Breast epithelium (tissue), 4 donors: ENCODE measurements at places on chromosomes 1 and 21.

DNA sequence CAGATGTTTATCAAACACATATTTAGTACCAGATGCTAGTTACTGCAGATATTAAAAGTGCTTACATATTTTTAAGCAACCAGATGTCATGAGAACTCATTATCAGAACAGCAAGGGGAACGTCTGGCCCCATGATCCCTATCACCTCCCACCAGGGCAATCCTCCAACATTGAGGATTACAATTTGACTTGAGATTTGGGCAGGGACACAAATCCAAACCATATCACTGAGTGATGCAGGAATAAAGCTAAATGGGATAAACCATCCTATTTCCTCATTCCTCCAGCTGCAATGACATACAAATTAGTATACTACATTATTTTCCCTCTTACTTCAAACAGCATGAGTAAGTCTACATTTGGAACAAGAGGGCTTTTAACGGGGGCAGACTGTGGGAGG, 3.1 kb upstream of the KCNK2 start:
- no peak overlapping the region for H3K4me3 ChIP-seq
- H3K27me3 ChIP-seq: no peaks in the 10 kb centered on the region
- no peaks in the 10 kb centered on the region for H3K4me1 ChIP-seq
- DNase-seq: no peak
- H3K27ac ChIP-seq: no peak overlapping the region

DNA sequence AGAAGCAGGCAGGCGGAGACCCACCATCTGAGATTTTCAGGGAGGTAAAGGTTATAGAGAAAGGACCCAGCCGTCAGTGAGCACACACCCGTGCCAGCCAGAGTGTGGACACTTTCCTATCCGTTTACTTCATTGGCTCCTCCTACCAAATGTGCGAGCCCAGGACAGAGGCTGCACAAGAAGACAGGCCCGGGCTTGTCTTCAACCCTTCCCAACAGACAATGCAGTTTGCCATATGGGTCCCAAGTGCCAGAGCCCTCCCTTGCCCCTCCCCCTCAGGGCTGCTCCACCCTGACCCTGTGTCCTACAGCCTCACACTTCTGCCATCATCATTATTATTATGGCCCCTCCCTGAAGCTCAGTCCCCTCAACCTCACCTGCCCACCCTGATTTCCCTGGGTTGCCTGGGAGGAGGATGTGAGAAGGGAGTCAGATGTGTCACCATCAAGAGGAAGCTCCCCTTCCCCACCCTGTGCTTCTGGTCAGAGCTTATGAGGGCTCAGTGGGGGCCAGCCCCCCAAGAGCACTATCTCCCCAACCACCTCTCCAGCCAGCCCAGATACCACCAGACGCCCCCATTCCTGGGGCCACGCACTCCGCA, 9.4 kb downstream of the LAPTM5 start:
- H3K27ac ChIP-seq: peak overlapping the region; percentile 55
- H3K4me1 ChIP-seq: no peaks in the 10 kb centered on the region
- no peak overlapping the region for H3K4me3 ChIP-seq

- no peak overlapping the region for H3K27ac ChIP-seq
- no peaks in the 10 kb centered on the region for H3K36me3 ChIP-seq
- H3K4me1 ChIP-seq: no peaks in the 10 kb centered on the region
Measured at GRCh38 chr1:116529199-116529631, 41.6 kb downstream of the CD58 start.

GRCh38 chr1:115744646-115745275, 23.8 kb downstream of the CASQ2 start:
- no peaks in the 10 kb centered on the region for H3K27me3 ChIP-seq
- H3K36me3 ChIP-seq: no peaks in the 10 kb centered on the region
- no peak for DNase-seq
- H3K4me3 ChIP-seq: no peak overlapping the region
- no peak overlapping the region for H3K27ac ChIP-seq

DNA sequence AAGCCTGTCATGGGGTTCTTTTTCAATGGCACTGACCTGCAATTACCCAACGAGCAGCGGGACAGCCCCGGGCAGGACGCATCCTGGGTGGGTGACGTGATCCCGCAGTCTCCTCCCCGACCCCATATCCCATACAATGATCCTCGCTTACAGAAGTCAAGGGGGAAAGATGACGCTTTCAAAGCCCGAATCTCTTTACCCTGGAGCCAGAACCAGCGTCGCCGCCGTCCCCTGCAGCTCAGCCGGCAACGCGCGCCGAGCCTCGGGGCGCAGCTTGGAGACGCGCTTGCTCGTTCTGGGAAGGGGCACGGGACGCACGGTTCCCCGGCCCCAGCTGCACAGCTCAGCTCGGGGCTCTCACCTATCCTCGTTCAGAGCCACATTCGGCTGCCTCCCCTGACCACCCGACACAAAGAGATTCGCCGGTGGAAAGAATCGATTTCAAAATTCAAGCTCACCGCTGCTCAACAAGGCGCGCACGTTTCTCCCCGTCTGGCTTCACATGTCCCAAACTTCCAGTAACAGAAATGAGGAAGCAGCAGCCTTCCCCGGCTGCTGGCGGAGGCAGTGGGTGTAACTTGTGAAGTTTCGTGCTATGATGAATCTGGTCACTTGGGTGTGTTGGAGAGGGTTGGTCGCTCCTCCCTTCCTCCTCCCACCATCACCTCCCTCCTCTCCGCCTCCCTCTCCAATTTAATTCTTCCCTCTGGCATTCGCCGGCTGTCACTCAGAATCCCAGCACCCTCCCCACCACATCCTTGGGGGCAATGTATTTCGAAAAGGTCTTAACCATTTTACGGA, at the start of gene TIAM1:
Gene TIAM1 (minus strand): TSS at position 582 of the 801 bp plus-strand sequence. CDS start 77,289 bp downstream, outside the sequence.
- H3K36me3 ChIP-seq: no peaks in the 10 kb centered on the region
- H3K27me3 ChIP-seq: no peaks in the 10 kb centered on the region
- no peak within 1 kb of the TSS for H3K27ac ChIP-seq

- H3K36me3 ChIP-seq: no peaks in the 10 kb centered on the region
- no peak overlapping the region for H3K4me3 ChIP-seq
- H3K4me1 ChIP-seq: no peaks in the 10 kb centered on the region
- peak overlapping the region; percentile 83 for H3K27ac ChIP-seq
Measured at GRCh38 chr1:212595229-212595628, 13.3 kb upstream of the ATF3 start.

DNA sequence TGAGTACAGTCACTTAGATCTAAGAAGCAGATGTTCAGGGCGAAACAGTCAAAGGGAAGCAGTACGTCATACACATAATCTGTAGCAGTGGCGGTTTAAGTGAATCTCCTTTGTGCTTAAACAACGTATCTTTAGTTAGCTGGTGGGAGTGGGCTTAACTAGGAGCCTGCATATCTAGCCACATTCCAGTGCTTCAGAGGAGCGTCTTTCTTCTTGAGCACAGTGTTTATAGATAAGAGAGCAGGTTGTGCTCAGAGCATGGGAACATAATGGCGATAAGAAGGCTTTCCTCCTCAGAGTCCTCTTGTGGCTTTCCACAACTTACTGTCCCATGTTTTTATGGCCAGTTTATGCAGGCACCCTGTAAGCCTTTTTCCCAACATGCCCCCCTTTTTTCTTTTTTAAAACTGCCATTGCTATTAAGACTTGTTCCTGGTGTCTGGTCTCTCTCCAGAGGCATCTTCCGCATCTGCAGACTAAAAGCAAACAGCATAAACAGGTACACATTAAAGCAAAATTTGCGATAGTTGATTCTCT, 3.2 kb downstream of the DAP3 start:
- DNase-seq: no peak
- H3K4me1 ChIP-seq: no peaks in the 10 kb centered on the region
- no peaks in the 10 kb centered on the region for H3K27me3 ChIP-seq
- no peak overlapping the region for H3K27ac ChIP-seq
- H3K4me3 ChIP-seq: no peak overlapping the region

GRCh38 chr21:37006486-37007291, at the start of gene RIPPLY3:
TSS of gene RIPPLY3 (plus strand) at chr21:37006702. CDS start at chr21:37006773, 71 bp downstream.
- no peak within 1 kb of the TSS for H3K27ac ChIP-seq
- H3K4me3 ChIP-seq: peak within 1 kb of the TSS; percentile 81
- H3K36me3 ChIP-seq: no peaks in the 10 kb centered on the region
- DNase-seq: no peak

- H3K4me1 ChIP-seq: no peaks in the 10 kb centered on the region
- H3K27me3 ChIP-seq: no peaks in the 10 kb centered on the region
- H3K27ac ChIP-seq: no peak overlapping the region
- no peaks in the 10 kb centered on the region for H3K36me3 ChIP-seq
- DNase-seq: no peak
- no peak overlapping the region for H3K4me3 ChIP-seq
Measured at GRCh38 chr1:108653431-108654105, 7.3 kb downstream of the HENMT1 start.

DNA sequence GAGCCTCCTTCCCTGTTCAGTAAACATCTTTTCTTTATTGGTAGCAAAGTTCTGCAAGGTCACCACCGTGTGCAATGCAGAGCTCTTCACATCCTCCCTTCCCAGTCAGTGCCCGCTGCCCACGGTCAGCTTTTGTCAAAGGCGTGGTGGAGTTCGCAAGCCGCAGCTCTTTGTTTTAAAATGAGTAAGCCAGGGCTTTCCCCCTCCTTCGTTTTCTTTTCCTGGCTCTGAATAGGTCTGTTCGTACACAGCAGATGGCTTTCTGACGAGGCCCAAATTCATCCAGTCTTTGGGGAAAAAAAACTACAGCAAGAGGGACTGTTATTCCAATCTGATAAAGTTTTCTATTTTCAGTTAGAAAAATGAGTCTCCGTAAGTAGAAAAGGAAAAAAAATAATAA, 153.2 kb downstream of the LRIG2 start:
- H3K27me3 ChIP-seq: no peaks in the 10 kb centered on the region
- H3K27ac ChIP-seq: no peak overlapping the region
- H3K4me1 ChIP-seq: no peaks in the 10 kb centered on the region

GRCh38 chr1:30977105-30977504, 68.5 kb upstream of the SDC3 start:
- H3K4me3 ChIP-seq: no peak overlapping the region
- no peaks in the 10 kb centered on the region for H3K36me3 ChIP-seq
- no peaks in the 10 kb centered on the region for H3K4me1 ChIP-seq
- no peaks in the 10 kb centered on the region for H3K27me3 ChIP-seq

DNA sequence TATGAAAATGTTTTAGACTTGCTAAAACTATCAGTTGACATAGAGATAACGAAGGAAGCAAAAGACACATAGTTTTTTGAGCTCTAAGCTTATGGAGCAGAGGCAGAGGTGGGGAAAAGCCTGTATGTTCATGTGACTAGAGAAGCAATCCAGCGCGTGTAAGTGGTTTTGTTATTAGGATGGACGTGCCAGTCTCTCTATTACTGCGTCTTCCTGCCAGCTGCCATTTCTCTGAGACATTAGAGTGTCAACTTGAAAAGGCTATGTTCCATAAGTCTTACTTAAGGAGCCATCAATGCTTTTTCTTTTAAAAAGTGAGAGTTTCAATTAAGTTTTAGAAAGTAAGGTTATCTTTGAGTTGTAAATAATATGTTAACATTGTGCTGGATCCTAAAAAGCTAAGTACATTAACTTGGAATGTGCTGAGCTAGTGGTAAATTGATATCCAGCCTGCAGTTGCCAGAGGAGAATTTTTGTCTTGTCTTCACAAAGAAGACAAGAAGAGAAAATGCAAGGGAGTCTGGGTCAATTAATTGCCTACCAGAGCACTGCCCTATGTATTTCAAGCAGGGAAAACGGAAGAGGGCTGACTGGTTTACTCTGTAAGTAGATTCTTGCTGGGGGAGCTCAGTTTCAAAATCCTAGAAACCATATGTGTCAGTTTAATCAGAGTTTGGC, 161.8 kb upstream of the B3GALT2 start:
- no peak overlapping the region for H3K4me3 ChIP-seq
- no peak overlapping the region for H3K27ac ChIP-seq
- no peaks in the 10 kb centered on the region for H3K36me3 ChIP-seq
- no peaks in the 10 kb centered on the region for H3K4me1 ChIP-seq

DNA sequence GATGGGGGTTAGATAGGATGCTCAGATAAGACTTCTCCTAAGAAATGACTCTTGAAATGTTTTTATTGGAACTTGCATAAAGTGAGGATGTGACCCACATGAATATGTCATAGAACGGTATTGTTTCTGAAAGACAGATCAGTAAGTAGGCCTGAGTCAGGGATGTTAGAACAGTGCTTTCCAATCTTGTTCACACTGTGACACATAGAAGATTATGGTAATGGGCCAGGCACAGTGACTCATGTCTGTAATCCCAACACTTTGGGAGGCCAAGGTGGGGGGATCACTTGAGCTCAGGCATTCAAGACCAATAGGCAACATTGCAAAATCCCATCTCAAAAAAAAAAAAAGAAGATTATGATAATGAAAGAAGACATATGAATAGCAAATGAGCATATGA, 32.9 kb downstream of the FMO4 start:
- no peak overlapping the region for H3K4me3 ChIP-seq
- no peaks in the 10 kb centered on the region for H3K36me3 ChIP-seq
- H3K27me3 ChIP-seq: no peaks in the 10 kb centered on the region
- no peak overlapping the region for H3K27ac ChIP-seq
- DNase-seq: no peak

DNA sequence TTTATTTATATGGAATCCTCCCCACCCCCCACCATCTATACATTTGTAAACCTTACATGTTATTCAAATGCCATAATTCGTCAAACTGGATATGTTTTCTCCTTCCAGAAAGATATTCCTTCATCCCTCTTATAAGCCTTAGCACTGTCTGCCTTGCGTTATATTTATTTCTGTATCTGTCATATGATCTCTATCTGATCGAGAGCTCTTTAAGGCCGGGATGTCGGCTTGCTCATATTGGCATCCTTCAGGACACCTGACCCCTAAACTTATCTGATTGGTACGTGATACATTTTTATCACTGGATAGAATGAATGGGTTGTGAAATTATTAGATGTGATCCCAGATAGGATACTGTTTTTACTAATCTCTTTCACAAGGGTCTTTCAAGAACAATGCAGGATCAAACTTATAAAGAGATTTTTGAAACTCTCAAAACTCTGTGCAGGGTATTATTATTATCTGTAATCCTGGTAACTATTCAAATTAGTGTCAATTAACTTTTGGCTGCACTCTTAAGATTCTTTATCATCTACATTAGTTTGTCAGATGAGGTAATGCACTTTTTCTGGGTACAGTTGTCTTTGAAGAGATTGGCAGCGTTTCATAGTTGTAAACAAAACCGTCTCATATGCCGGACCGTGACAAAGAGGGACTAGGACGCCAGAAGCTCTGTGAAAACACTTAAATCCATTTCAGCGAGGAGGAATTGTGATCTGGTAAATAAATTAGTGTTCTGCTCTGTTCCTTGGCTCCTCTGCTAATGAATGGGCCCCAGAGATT, 152.0 kb downstream of the KIF26B start:
- DNase-seq: no peak
- H3K36me3 ChIP-seq: no peaks in the 10 kb centered on the region
- no peaks in the 10 kb centered on the region for H3K27me3 ChIP-seq
- H3K27ac ChIP-seq: no peak overlapping the region

GRCh38 chr1:39737546-39738169, 1.0 kb upstream of the PPIE start:
- H3K4me3 ChIP-seq: no peak overlapping the region
- H3K27ac ChIP-seq: no peak overlapping the region
- DNase-seq: no peak
- peaks cover 3% of the 10 kb centered on the region for H3K36me3 ChIP-seq
- peaks cover 4% of the 10 kb centered on the region for H3K4me1 ChIP-seq

DNA sequence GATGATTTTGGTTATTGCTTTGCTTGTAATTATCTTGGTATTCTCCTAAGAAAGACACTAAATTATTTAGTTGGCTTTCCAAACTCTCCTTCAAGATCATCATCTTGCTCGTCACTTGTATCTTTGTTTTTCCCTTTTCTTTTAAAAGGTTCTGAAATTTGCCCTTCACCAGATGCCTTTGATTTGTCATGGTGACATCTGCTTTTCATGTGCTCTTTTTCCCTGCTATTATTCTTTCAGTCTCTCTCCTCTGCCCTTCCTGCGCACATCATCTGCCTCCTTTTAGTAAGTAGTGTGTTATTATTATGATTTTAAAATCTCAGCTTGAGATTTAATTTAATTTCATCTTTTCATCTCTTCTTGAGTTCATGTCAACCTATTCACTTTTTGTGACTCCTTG, 92.1 kb downstream of the BACH1 start:
- no peak for DNase-seq
- no peaks in the 10 kb centered on the region for H3K27me3 ChIP-seq
- no peaks in the 10 kb centered on the region for H3K4me1 ChIP-seq
- H3K4me3 ChIP-seq: no peak overlapping the region
